ENCODE measurements at places on chromosomes 1 and 21.
A peak's percentile ranks its signal among the peaks of the same experiment; 100 is the strongest.

GRCh38 chr1:91948501-91949355 is 473 bp upstream of the BRDT start:
- DNase-seq, result no peak

DNA sequence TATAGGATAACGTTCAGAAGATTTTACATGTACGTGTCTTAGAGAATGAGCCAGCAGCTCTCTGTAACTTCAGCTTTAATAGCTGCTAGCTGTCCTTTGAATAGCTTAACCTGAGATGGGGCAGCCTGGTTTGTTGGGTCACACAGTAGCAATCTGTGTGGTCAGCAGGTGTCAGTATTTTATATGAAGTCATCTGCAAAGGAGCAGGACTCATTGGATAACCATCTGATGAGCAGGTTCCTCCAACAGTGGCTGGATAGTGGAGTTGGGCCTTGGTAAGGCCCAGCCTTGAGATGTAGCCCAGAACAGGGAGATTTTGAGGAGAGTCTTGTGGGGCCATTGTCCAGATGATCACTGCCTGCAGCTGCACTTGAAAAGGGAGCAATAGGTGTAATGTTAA is 6.4 kb downstream of the GSTM5 start:
- DNase-seq, result no peak

DNA sequence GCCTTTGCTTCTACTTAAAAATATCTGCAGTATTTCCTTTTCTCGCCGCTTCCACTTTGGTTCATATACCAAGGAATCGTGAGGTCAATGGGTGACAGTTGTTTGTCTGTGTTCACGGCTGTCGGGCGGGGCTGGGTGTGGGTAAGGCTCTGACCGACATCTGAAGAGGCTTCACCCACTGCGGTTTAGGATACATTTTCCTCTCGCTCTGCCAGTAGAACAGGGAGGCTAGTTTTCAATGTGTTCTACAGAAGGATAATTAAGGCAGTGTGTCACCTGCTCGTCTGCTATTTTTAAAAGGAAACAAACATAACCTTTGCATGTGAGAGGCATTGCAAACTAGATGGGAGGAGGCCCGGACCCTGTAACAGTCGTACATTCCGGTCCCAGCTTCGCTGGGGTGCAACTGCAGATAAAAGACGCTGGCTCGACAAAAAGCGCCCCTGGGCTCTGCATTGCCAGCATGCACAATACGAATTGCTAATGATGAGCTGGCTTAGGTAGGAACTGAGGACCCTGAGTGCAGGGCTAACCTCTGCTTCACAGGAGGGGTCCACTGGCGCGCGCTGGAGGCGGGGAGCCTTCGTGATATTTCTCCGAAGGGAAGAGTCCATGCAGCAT is 8.5 kb upstream of the ERG start:
- no peak for DNase-seq

- no peak for DNase-seq
These were observed 8.4 kb downstream of the TNFRSF1B start for GRCh38 chr1:12174924-12175810.

- no peak for DNase-seq
These were observed 15.8 kb upstream of the SDHB start for GRCh38 chr1:17069452-17070162.

DNA sequence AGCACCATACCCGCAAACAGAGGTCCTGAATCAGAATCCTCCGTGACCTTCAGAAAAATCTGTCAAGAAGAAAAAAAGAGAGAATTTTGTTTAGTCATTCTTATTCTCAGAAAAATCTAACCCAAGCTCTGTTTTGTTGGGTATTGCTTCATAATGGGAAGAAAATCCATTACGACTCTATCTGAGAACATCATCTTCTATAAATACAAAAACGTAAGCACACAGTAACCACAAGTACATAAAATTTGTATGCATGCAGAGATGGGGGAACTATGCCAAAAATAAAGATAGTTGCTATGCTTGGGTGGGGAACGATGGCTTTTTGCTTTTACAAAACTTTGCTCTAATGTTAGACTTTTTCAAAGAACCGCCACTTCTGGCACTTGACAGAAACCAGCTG is 84.2 kb downstream of the ABCA4 start:
- DNase-seq, result no peak

- DNase-seq, result no peak
These were observed 73.3 kb downstream of the TNFSF18 start for GRCh38 chr1:172977296-172978017.

DNA sequence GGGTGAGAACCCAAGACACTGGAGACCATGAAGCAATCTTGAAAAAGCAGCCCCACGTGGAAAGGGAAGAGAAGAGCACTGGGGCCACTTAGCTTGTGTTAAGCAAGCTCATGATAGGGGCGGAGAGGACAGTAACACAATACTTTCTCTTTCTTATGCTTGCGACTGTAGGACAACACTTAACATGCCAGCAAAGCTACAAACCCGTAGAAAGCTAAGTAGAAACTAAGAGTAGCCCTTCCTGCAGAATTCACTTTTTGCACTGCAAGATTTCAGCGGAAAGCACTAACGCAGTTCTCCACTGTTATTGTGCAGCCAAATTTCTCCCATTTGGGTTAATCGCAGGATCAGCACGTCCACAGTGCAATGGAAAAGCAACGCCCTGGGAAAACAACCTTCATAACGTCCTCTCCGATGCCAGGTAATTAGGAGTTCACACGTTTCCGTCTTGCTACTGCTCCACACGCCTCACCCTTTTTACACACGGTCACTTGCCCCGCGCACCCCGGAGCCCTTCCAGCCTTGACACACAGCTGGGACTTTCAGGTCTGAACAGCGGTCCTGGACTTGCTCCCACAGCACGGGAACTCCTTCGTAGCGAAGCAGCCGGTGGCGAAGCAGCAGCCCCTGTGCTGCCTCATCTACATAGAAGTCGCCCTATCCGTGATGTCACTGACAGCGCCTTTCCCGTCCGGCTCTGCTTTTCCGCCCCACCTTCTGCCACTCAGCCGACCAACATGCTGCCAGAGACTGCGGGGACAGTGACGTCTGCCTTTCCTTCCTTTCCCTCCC is 148.6 kb downstream of the PPIAL4G start:
- DNase-seq, result peak; percentile 76

- DNase-seq, result no peak
These were observed 8.8 kb downstream of the KCND3 start for GRCh38 chr1:111980686-111981085.

GRCh38 chr1:188782220-188782841 is 1695.3 kb downstream of the BRINP3 start:
- DNase-seq, result no peak

DNA sequence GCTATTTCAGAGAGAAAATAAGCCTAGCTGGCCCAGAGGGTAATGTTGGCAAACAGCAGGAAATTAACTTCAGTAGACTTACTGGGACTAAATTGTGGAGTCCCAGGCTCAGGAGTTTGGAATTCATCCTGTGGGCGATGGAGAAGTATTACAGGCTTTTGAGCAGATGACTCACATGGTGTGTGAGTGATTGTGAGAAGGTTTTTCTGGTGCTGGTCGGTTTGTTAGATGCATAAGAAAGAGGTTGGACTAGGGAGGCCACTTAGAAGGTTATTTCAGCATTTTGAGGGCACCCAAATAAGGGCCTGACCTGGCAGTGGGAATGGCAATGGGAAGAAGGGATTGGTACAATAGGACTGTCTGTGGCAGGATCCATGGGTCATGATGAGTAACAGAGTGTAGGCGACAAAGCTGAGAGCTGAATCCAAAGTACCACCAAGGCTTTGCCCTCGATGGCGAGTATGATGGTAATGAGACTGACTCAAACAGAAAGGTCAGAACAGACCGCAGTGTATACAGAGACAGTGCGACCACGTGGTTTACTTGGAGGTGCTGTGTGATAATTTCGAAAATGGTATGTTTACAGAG is 69.2 kb upstream of the KIF26B start:
- DNase-seq, result no peak

GRCh38 chr1:233406339-233406960 is 78.9 kb downstream of the MAP3K21 start:
- DNase-seq, result no peak

DNA sequence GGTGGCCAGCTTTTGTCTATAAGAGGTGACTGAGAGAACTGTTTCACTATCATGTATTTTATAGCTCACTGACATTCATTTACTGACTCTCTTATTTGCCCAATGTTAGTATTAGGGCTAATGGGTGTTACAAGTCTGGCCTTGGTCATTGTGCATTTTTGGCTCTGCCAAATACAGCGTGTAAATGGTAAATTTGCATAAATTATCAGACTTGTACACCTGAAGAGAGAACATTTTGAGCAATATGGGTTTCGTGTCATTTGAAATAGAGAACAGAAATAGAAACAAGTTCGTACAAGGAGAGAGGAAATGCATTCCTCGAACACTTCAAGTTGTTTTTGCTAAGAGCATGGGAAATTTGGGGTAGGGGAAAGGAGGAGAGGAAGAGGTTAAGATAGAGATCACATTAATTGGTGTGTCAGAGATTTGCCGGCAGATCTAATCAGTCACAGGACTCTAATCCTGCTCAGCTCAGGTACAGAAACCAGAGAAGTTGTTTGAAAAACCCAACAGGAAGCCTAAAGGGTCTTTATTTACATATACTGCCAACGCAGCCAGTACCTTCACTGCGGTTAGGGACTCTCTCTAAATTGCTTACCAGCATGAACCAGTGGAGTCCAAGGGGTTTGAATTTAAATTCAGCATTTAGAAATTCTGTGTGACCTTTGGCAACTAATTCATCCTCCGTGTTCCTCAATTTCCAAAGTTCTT is 261.5 kb downstream of the GPATCH2 start:
- no peak for DNase-seq

GRCh38 chr1:33719771-33720670 is 143.9 kb upstream of the HMGB4 start:
- DNase-seq, result no peak

DNA sequence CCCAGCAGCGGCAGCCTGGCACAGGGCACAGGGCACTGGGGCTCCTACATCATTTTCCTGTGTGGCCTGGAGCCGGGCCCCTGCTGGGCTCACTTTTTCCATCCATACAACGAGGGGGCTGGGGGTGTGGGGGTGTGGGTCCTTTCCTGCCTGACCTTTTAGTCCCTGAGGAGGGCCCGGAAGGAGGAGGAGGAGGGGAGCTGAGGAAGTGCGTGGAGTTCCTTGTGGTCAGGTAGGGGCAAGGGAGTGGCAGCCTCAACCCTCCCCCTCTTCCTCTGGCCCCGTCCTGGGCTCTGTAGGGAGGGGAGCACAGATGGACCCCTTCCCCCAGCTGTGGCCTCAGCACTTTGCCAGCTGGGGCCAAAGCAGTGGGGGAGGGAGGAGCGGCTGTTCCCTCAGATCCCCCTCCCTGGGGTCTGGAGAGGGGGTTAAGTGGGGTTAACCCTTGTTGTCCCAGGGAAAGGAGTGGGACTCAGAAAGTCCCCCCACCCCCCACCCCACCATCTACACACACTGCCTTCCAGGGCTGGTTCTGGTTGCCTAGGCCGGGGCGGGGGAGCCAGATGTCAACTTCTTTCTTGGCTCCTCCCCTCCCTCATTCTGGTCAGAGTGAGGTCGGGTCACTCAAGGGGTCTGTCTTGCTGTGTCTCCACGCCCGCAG is 5.7 kb downstream of the NTRK1 start:
- no peak for DNase-seq

DNA sequence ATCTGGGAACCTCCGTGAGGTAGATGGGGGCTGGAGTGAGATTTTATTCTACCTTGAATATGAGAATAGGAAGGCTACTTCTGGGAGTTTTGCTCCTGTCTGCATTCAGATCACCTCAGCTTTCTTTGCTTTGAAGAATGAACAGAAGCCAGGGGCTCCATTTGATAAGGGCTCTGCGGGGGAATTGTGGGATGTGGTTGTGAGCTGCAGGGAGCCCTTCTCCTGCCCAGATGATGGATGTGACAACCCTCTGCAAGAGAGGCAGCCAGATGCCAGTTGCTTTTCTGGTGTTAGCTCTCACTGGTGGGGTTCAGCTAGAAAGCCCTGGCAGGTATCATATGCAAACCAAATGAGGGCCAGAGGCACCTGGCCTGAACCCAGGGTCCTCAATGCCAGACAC is 21.5 kb downstream of the IER5 start:
- no peak for DNase-seq

DNA sequence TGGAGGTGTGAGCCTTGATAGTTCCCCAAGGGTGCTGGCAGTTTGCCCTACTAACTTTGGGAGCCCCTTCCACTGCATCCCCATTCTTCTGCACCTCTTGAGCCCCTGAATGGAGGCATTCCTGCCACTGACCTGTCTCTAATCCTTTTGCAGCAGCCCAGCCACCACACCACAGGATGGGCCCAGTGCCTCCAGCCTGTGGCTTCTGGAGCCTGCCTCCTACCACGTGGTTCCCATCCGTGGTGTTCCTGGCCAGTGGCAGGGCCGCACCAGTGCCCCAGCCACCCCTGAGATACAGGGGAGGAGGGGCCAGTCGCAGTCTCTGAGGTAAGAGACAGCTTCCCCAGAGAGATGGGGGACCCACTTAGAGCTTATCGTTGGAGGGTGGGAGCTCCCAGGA is 14.4 kb downstream of the INAVA start:
- no peak for DNase-seq

GRCh38 chr1:54016343-54017282 is 1.4 kb downstream of the LDLRAD1 start:
- no peak for DNase-seq

GRCh38 chr1:218376722-218377121 is 31.6 kb downstream of the TGFB2 start:
- no peak for DNase-seq

DNA sequence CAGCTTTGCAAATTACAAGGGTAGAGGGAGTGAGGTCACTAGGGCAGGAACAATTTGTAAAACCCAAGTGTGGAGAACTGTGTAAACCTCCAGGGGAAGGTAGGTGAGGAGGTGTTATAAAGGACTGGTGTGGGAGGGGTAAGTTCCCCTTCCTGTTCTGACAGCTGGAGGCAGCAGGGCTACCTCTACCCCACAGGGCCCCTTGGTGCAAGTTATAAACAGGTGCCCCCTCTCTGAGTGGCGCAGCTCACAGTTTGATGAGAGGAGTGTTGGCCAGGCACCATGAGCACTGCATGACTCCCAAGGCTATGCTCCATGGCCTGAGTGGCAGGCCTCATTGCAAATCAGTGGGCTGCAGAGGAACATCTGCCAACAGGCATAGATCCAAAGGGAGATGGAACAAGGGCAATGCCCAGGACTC is 41.0 kb downstream of the MFSD2A start:
- DNase-seq, result no peak

DNA sequence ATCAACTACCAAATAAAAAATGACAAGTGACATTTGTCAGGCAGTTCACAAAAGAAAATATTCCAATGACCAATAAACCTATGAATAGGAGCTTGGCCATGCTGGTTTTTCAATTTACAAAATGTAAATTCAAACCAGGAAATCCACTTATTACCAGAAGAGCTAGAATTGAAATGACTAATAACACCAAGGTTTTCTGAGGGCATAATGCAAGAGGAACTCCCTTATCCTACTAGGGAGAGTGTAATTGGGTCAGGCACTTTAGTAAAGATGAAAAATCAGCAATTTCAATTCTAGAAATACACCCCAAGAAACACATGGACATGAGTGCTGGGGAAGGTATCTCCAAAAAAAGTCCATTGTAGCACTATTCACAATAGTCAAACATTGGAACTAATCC is 16.7 kb upstream of the TIAM1 start:
- no peak for DNase-seq

GRCh38 chr1:47578721-47579419 is 141.0 kb downstream of the FOXD2 start:
- no peak for DNase-seq

GRCh38 chr1:81598623-81599022 is 202.1 kb upstream of the ADGRL2 start:
- DNase-seq, result no peak

GRCh38 chr1:57066980-57067610 is 101.3 kb upstream of the C8B start:
- DNase-seq, result no peak

GRCh38 chr1:37762516-37762915 is 2.4 kb downstream of the EPHA10 start:
- DNase-seq, result no peak

GRCh38 chr21:35257413-35257812 is 208.3 kb upstream of the RUNX1 start:
- no peak for DNase-seq

All from NCI-H1105 (cell line).